Chondrocyte (in vitro differentiated cells): ENCODE measurements at places on chromosomes 6 and 20. TPM values are rescaled to one million over a fixed set of nuclear protein-coding genes. Genes with fewer than 3 reads are reported as not detected.

MYH7B gene
- total RNA-seq, result 0.30 to 0.64 TPM in 2 of 3 replicates, not detected in the other

SPEF1 gene
- total RNA-seq, result 0.12 to 0.60 TPM in 2 of 3 replicates, not detected in the other

GRCh38 chr20:60937585-60937984 is 314.5 kb upstream of the CDH4 start:
- DNase-seq, result no peak

DNA sequence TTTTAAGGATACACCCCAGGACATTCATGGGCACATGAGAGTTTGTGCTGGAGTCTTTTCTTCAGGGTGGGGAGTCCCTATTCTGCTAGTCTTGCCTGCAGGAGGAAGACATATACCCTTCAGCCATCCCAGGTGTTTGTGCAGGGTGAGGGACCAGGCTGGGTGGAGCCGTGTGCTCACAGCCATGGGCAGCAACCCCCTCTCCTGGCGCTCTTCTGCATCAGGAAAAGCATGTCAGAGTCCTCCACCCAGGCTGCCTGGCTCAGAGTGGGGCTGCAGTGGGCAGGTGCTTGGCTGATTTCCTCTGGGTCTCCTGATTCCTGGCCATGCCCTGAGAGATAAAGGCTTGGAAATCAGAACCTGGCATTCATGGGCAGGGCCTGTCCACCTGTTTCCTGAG is 22.7 kb upstream of the MLN start:
- peak; percentile 60 for DNase-seq

- no peak for DNase-seq
These were observed 324.6 kb upstream of the PLCB4 start for GRCh38 chr20:8744228-8744844.

- no peak for DNase-seq
These were observed 87.5 kb downstream of the RALGAPA2 start for GRCh38 chr20:20624914-20625313.

GRCh38 chr6:155765275-155766194 is 309.9 kb upstream of the NOX3 start:
- no peak for DNase-seq
